Astrocyte (in vitro differentiated cells and primary cell): ENCODE measurements at places on chromosomes 11 and 22.

DNA sequence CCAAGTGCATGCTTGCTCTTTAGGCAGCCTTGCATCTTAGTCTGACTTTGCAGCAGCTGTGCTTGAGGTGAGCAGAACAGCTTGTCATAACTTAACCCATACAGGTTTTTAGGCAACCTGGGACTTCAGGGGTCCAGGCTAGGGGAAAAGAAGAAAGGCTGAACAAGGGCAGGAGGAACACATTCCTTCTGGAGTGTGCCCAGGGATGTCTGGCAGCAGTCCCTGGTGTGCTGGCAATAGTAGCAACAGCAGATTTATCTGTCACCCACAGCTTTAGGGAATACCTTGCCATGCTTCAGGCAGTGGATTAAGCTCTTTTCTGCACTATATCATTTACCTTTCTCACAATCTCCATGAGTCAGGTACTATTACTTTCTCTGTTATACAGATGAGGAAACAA lies 513.0 kb downstream of the RAB38 start:
- no peak for DNase-seq

DNA sequence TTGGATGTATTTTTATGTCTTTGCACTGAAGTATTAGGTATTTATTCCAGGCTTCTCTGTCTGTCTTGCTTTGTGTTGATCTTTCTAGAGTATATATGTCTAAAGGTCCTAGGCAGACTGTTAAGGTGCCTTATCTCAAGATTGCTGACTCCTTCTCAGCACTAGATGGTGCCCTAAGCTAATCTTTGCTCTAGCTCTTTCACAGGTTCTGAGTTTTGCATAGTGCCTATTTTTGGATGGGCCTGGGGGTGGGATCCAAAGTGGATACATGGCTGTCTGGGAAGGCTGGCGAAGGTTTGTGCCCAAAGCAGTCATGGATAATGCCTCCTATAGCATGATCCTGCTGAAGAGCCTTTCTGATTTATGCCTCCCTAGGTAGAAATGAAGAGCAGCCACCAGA lies 154.9 kb downstream of the TRPC6 start:
- DNase-seq: no peak

DNA sequence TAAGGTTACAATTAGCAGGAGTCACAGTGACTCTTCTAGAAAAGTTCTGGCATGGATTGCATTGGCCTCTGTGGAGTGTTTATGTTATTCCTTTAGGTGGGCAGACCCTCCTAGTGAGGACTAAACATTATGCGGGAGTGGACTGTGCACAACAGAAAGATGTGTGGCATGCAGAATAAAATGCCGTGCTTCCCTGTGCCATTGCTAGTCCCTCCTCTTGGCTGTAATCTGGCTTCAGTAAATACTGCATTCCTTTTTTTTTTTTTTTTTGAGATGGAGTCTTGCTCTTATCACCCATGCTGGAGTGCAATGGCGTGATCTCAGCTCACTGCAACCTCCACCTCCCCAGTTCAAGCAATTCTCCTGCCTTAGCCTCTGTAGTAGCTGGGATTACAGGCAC lies 45.0 kb downstream of the SLC5A1 start:
- no peak for DNase-seq

GRCh38 chr11:60204922-60205321 lies 22.0 kb upstream of the MS4A6A start:
- no peak for DNase-seq

DNA sequence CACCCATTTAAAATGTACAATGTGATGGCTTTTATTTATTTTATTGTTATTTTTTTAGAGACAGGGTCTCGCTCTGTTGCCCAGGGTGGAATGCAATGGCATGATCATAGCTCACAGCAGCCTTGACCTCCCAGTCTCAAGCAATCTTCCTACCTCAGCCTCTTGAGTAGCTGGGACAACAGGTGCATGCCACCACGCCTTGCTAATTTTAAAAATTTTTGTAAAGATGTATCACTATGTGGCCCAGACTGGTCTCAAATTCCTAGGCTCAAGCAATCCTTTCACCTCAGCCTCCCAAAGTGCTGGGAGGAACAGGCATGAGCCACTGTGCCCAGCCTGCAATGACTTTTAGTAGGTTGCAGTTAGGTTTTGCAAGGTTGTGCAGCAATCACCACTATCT lies 14.3 kb downstream of the CLDN5 start:
- DNase-seq: no peak
